GM10248 (cell line): ENCODE measurements at places on chromosomes 3 and 15.

DNA sequence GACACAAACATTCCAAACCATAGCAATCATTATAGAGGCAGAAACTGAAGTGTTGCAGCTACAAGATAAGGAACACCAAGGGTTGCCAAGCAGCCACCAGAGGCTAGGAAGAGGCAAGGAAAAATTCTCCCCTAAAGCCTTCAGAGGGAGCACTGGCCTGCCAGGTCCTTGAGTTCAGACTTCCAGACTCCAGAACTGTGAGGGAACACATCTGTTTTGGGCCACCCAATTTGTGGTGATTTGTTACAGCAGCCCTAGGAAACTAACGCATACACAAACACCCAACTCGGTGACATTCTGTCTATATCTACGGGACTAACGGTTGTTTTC, 54.6 kb downstream of the MB21D2 start:
- DNase-seq: no peak

GRCh38 chr15:65835447-65835846, 33.8 kb upstream of the RAB11A start:
- no peak for DNase-seq

DNA sequence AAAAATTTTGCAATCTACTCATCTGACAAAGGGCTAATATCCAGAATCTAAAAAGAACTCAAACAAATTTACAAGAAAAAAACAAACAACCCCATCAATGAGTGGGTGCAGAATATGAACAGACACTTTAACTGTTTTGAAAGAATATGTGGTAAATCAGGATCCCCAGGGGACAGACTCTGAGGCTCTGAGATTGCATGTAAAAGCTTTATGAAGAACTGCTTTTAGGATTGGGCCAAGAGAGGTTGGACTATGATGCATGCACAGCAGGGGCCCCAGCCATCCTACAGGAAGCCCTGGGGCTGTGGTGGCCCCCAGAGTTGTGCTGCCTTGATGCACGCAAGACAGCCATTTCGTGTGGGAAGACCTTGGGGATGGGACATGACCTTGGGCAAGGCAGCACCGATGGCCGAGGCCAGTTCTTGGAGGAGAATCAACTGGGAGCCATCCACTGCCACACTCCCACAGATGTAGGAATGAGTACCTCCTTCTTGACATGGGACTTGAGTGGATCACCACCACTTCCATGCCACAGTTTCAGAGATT, 298.1 kb upstream of the THBS1 start:
- DNase-seq: no peak

GRCh38 chr3:53100818-53101466, 29.3 kb downstream of the RFT1 start:
- no peak for DNase-seq

DNA sequence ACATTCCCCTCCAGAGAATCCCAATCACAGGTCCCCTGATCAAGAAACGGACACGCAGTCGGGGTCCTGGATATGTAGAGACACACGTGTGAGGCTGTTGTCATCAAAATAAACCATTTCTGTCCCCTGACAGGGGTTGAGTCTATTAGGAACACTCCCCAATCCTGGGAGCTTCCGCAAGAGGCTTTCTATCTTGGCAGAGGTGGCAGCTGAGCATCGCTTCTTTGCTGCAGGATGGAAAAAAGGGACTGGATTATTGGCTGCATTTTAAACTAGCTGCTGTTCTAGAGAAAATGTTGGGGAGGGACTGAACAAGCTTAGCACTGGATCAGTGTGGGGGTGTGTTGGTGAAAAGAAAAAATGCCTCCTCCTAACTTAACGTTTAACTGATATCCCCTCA, 2.5 kb upstream of the CNTN4 start:
- DNase-seq: no peak

GRCh38 chr15:74388363-74388951, 21.0 kb upstream of the CYP11A1 start:
- no peak for DNase-seq

DNA sequence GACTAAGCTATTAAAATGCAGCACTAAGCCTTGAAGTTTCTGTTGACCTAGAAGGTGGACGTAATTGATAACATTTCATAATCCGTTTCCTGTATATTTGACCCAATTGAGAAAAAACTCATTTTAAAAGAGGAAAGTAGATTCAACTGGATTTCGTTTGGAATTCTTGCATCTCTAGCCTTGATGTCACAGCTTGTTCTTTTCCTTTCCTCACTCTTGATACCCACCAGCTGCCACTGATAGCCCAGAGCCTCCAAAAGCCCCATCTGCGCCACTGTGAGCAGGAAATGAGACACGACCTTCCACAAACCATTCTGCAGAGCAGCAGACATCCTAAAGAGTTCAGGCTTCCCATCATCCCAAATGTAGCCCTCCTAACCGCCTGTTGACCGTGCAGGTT, 61.8 kb downstream of the FOXB1 start:
- no peak for DNase-seq

DNA sequence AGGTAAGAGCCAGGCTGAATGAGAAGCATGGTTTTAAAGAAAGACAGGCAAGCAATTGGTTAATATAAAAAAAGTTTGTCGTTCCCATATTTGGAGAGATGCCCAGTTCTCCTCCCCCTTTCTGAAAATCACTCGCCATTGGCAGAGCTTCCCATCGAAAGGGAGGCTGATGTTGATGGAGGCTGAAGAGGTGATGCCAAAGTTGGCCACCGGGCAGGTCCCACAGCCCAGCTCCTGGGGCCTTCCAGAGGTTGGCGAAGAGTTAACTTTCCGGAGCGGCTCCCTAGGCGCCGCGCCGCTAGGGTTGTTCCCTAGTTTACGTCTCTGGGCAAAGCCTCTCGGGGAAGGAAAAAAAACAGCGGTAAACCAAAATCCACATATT, 793 bp downstream of the PCOLCE2 start:
- no peak for DNase-seq

- no peak for DNase-seq
Observed at GRCh38 chr3:130640027-130640426, 106.6 kb downstream of the PIK3R4 start.
